Dermis blood vessel endothelial cell (primary cell): ENCODE measurements at places on chromosomes 3 and 15.

GRCh38 chr3:170703121-170703588 lies 117.3 kb upstream of the SLC7A14 start:
- peak; percentile 65 for DNase-seq

DNA sequence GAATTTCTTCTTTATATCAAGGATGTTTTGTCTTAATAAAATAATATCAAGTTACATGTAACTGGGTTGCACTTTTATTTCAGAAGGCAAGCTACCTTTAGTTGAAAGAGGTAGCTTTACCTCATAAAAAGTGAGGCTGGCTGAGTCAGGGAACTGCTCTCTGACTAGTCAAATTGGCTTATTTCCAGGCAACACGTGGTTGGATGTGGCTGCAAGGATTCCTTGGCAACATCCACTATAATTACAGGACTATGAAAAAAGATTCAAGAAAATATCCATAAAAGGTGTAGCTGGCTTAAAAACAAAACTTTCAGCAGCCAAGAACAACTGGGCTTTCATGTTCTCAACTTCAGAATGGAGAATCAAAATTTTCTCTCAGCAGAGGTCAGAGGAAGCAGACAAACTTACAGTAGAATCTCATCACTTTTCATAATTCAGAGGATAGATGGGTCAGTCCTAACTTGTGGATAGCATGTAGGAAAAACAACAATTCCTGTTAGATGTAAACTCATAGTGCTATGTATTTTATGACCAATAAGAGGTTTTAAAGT lies 779.1 kb downstream of the MECOM start:
- peak; percentile 95 for DNase-seq

DNA sequence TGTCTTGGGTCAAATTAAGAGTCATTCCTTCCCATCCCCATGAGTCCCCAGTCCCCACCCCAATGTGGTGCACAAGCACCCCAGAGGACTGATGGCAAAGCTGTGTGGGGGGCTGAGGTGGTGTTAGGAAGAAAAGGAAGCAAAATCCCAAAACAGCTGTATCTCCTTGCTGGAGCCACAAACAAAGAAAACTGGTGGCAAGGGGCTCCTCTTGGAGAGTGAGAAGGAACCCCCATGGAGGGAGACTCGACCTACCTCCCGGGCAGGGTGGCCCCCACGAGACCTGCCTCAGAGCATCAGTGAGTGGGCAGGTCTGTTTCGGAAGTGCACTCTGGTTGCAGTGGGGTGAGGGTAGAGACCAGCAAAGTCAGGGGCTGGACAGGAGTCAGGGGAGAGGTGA lies 29.2 kb downstream of the PRR23E start:
- no peak for DNase-seq

- peak; percentile 12 for DNase-seq
These were observed 384.0 kb upstream of the TPM1 start for GRCh38 chr15:62658498-62658897.

- peak; percentile 24 for DNase-seq
These were observed 141.3 kb upstream of the PROK2 start for GRCh38 chr3:71926262-71926600.

DNA sequence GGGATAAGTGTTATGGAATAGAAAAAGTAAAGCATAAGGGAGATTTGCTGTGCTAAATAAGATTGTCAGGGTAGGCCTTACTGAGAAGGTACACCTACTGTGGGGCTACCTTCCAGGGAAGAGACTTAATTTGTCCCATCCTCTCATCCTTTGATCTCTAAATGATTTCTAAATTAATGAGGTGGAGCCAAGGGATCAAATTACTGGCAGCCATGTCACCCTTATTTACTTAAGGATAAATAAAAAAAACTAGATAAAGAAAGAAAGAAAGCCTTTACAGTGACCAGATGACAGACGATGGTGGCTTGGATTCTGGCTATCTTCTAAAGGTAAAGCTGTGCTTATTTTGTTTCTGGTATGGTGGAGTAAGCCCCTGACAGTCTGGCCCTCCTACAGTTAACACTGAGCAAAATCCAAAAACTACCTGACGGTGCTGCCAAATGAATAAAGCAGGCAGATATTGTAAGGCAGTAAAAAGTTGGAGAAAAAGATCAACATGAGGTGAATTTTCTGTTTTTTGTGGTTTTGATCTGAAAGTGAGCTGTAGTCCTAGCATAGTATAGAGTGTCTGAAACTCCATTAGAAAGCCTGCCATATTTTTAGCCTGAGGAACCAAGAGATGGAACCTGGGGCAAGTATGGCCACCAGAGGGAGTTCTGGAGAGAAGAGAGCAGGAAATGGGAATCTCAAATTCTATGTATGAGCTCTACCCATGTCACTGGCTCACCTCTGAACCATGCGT lies 285.1 kb upstream of the MANF start:
- DNase-seq = peak; percentile 74

DNA sequence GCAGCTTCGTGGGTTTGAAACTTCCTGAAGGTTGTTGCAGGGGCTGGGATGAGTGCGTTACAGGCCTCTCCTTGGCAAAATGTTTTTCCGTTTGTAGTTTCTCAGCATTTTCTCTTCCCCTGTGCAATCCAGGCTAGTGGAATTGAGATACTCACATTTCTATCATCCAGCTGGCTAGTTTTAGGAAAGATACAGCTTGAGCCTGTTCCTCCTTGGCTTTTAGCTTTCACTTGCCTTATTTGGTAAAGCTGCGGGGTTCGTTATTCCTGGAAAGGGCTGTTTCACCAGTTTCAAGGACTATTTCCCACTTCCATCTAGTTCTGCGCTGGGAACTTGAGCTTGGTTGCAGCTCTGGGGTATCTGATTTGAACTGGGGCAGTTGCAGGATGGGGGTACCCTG lies 90.3 kb downstream of the ITPR1 start:
- no peak for DNase-seq

- DNase-seq = no peak
These were observed 59.5 kb upstream of the RYK start for GRCh38 chr3:134309987-134310700.

DNA sequence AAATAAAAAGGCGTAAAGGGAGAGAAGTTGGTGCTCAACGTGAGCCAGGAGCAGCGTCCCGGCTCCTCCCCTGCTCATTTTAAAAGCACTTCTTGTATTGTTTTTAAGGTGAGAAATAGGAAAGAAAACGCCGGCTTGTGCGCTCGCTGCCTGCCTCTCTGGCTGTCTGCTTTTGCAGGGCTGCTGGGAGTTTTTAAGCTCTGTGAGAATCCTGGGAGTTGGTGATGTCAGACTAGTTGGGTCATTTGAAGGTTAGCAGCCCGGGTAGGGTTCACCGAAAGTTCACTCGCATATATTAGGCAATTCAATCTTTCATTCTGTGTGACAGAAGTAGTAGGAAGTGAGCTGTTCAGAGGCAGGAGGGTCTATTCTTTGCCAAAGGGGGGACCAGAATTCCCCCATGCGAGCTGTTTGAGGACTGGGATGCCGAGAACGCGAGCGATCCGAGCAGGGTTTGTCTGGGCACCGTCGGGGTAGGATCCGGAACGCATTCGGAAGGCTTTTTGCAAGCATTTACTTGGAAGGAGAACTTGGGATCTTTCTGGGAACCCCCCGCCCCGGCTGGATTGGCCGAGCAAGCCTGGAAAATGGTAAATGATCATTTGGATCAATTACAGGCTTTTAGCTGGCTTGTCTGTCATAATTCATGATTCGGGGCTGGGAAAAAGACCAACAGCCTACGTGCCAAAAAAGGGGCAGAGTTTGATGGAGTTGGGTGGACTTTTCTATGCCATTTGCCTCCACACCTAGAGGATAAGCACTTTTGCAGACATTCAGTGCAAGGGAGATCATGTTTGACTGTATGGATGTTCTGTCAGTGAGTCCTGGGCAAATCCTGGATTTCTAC lies at the start of gene RARB:
Gene RARB, plus strand, starts transcription at position 322 of the 847 bp plus-strand sequence. Its CDS starts 469 bp downstream, at position 791.
- peak; percentile 34 for DNase-seq

GRCh38 chr3:107496855-107497254 lies 25.9 kb upstream of the BBX start:
- DNase-seq = no peak

- DNase-seq = no peak
These were observed 97.1 kb downstream of the CPN2 start for GRCh38 chr3:194254040-194254439.

- no peak for DNase-seq
These were observed 699.6 kb downstream of the FHIT start for GRCh38 chr3:60551455-60552209.
